Osteocyte (in vitro differentiated cells): ENCODE measurements at places on chromosomes 7 and 10. TPM values are rescaled to one million over a fixed set of nuclear protein-coding genes. Genes with fewer than 3 reads are reported as not detected.
A peak's percentile ranks its signal among the peaks of the same experiment; 100 is the strongest.

DNA sequence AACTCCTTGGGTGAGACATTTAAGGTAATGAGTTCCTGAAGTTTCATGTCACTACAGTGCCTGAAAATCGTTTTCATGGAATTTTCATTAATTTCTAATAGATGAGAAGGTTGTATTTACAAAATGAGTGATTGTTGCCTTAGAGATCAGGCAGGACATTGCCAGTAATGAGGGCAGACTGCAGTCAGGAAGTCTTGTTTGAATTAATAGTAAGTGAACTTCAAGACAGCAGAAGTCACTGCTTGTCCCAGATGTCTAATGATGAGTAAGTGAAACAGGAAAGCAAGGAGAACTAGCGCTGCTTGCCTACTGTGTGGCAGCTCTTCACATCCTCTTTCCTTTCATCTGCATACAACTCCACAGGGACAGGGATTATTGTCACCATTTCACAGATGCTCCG lies 237.4 kb downstream of the BAMBI start:
- H3K36me3 ChIP-seq = no peaks in the 10 kb centered on the region
- H3K4me1 ChIP-seq = peaks cover 17% of the 10 kb centered on the region
- no peak overlapping the region for H3K4me3 ChIP-seq
- no peaks in the 10 kb centered on the region for H3K27me3 ChIP-seq

- no peak overlapping the region for H3K4me3 ChIP-seq
- H3K4me1 ChIP-seq = no peaks in the 10 kb centered on the region
- no peaks in the 10 kb centered on the region for H3K27me3 ChIP-seq
- peak; percentile 77 for DNase-seq
- H3K36me3 ChIP-seq = no peaks in the 10 kb centered on the region
- no peak overlapping the region for H3K27ac ChIP-seq
These were observed 45.2 kb upstream of the MSMB start for GRCh38 chr10:46091080-46091827.

- no peak overlapping the region for H3K4me3 ChIP-seq
- no peak for DNase-seq
- peaks cover 55% of the 10 kb centered on the region for H3K4me1 ChIP-seq
- H3K27me3 ChIP-seq = no peaks in the 10 kb centered on the region
These were observed 67.5 kb downstream of the CUX1 start for GRCh38 chr7:101884671-101885596.

- no peaks in the 10 kb centered on the region for H3K36me3 ChIP-seq
- no peak for DNase-seq
- no peaks in the 10 kb centered on the region for H3K4me1 ChIP-seq
These were observed 144.9 kb upstream of the TCERG1L start for GRCh38 chr10:131456411-131456810.

DNA sequence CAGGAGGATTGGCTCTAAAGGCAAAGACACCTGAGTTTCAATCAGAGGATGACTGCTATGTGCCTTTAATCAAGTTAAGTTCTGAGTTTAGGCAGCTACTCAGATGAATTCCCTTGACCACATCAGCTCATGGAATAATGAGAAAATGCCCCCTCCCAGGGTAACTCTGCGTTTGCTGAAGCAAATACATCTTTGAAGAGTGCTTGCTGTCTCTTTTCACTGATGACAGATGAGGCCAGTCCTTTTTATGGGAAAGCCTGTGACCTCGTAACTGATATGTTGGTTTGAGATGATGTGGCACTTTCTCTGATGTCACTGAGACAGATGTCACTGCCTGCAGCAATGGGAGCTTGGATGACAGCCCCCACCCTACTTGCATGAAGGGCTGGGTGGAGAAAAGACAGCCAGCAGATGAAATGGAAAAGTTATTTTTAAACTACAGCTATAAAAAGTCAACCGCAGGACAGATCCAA lies 43.7 kb upstream of the DGKI start:
- H3K27ac ChIP-seq = no peak overlapping the region
- H3K4me1 ChIP-seq = peaks cover 22% of the 10 kb centered on the region

GRCh38 chr7:116577320-116577871 lies 52.6 kb downstream of the CAV1 start:
- H3K27me3 ChIP-seq = no peaks in the 10 kb centered on the region
- DNase-seq = no peak
- H3K27ac ChIP-seq = peak overlapping the region; percentile 94
- H3K36me3 ChIP-seq = no peaks in the 10 kb centered on the region

DNA sequence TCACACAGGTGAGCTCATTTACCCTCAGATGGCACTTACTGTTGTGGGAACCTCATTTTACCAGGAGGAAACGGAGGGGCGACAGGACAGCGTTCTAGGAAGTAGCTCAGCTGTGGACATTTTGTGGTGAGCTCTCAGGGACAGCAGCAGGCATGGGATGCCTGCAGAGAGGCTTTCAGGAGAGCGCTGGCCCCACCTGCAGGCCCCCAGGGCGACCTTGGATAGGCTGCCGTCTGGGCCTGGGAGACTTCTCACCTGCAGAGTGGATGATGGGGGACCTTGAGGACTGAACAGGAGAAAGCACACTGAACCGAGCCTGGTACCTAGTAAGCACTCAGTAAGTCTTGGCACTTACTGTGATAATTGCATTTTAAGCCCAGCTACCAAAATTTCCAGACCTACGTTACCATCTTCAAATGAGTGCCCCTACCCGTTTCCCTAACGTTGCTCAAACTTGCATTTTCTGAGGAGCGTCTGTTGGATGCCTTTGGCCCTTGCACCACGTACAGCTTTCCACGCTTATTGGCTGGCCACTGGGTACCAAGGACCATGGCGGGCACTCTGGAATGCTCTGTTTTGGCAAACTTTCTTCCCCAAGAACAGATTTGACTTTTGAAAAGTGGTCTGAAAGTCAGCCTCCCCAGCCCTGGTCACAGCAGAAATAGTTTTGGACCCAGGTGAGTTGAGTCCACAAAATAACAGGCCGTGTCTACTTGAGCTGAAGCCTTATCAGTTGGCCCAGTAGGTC lies 223.4 kb downstream of the EBF3 start:
- H3K4me3 ChIP-seq = no peak overlapping the region
- H3K4me1 ChIP-seq = no peaks in the 10 kb centered on the region
- H3K27ac ChIP-seq = no peak overlapping the region
- H3K36me3 ChIP-seq = no peaks in the 10 kb centered on the region
- DNase-seq = no peak
- H3K27me3 ChIP-seq = no peaks in the 10 kb centered on the region

DNA sequence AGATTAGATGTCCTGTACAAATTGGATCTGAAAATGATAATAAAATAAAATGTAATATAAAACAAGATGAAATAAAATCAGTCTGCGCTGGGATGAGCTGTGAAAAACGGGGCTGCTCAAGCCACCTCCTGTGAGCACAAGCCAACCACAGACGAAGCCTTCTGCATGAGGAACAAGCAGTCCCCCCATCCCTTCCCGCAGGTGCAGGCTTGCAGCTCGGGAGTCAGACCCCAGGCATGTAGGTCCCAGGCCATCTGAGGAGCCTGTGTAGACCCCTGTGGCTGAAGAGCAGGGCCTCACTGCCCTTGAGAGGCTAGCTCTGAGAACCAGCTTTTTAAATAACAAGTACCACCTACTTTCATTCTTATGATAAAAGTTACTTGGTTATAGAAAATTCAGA lies 123.4 kb downstream of the TNS3 start:
- peaks cover 53% of the 10 kb centered on the region for H3K4me1 ChIP-seq
- DNase-seq = no peak
- H3K27me3 ChIP-seq = no peaks in the 10 kb centered on the region
- H3K4me3 ChIP-seq = no peak overlapping the region

DNA sequence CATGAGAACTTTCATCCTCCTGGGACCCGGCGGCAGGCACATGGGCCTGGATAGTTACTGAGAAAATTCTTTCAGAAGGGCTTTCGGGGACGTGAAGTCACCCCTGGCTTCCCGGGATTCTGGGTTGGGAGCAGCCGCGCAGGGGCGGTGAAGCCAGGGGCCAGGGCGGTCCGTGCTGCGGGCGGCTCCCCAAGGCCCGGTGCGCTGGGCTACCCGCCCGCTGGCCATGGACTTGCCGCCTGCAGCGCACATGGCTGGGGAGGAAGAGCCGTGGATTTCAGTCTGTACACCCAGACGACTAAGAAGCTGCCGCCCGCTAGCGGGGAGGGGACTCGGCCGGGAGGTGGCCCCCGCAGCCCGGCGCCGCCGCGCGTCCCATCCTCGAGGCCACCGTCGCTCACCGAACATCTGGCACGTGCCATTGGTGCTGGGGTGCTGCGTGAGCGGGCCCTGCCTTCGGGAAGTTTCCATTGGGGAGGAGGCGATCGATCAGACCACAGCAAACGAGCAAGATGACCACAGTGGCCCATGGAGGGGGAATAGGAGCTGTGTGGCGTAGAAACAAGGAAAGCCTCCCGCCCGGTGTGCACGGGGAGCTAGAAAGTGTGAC lies 64.5 kb downstream of the TMEM209 start:
- H3K4me1 ChIP-seq = peaks cover 15% of the 10 kb centered on the region
- H3K27me3 ChIP-seq = no peaks in the 10 kb centered on the region
- H3K4me3 ChIP-seq = peak overlapping the region; percentile 10
- peak; percentile 84 for DNase-seq
- peak overlapping the region; percentile 44 for H3K27ac ChIP-seq

DNA sequence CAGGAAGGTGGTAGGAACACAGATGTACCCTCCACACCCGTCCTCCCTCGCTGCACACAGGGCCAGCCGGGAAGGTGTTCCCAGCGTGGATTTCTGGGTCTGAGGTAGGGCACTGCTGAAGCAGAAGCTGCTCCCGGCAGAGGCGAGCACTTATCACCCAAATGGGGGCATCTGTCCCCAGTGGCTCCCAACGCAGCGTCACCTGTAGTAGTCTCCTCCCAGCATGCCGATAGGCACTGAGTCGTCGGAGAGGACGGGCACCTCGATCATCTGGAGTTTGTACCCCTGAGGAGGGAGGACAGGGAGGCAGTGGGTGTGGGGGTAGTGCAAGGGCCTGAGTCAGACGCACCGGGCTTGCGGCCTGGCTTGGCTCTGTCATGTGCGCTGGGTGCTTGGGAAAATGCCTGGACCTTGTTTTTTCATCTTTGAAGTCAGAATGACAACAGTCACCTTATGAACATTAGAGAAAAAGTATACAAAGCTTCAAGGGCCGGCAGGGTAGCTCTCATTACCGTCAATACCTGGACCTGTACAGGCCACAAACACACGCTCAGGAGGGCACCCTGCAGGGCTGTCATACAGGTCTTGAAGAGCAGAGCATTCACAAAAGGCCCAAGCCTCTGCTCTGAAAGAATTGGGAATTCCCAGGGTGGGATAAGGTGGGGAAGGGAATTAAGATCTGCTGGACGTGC lies 3.1 kb upstream of the PYROXD2 start:
- no peak overlapping the region for H3K4me3 ChIP-seq
- peaks cover 9% of the 10 kb centered on the region for H3K36me3 ChIP-seq
- H3K4me1 ChIP-seq = peaks cover 20% of the 10 kb centered on the region
- H3K27ac ChIP-seq = no peak overlapping the region

- no peaks in the 10 kb centered on the region for H3K27me3 ChIP-seq
- no peak overlapping the region for H3K27ac ChIP-seq
- peaks cover 26% of the 10 kb centered on the region for H3K4me1 ChIP-seq
- no peaks in the 10 kb centered on the region for H3K36me3 ChIP-seq
- H3K4me3 ChIP-seq = no peak overlapping the region
These were observed 133.7 kb upstream of the CAV2 start for GRCh38 chr7:116365797-116366196.

DNA sequence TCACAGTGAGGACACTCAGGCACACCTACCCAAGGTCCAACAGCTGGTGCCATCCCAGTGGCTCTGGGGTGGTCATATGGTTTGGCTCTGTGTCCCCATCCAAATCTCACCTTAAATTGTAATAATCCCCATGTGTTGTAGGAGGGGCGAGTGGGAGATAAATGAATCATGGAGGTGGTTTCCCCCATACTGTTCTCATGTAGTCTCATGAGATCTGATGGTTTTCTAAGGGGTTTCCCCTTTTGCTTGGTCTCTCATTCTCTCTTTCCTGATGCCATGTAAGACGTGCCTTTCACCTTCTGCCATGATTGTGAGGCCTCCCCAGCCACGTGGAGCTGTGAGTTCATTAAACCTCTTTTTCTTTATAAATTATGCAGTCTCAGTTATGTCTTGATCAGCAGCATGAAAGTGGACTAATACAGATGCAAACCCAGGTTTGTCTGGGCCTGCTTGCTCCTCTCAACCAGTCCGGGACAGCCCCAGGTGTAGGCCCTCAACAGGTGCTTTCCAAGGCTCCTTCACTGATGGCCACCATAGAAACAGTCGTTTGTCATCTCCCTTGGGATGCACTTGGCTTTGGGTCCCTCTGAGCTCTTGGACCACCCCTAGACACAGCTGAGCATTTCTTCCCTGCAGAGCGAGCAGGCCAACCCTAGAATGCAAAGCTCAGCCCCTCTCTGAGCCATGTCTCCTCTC lies 101.3 kb upstream of the CTBP2 start:
- H3K27me3 ChIP-seq = peaks cover 3% of the 10 kb centered on the region
- no peaks in the 10 kb centered on the region for H3K4me1 ChIP-seq
- H3K27ac ChIP-seq = no peak overlapping the region
- no peaks in the 10 kb centered on the region for H3K36me3 ChIP-seq

GRCh38 chr7:50687575-50688225 lies 95.0 kb downstream of the GRB10 start:
- H3K4me1 ChIP-seq = peaks cover 10% of the 10 kb centered on the region
- peaks cover 18% of the 10 kb centered on the region for H3K36me3 ChIP-seq
- H3K27me3 ChIP-seq = no peaks in the 10 kb centered on the region
- H3K4me3 ChIP-seq = no peak overlapping the region

DNA sequence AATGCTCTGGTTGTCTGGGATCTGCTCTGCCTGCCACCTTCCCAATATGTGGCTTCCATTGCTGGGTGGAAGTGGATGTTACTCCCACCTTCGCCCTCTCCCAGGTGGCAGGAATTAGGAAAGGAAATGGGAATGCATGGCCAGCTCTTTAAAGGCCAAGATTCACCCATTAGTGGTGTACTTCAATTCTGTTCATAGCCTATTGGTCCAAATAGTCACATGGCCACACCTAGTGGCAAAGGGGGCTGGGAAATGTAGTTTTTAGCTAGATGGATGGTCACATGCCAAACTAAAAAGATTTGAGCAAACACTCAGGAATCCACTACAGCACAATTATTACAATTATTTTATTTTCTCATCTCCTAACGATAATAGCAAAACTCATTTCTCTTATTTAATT lies 135.1 kb downstream of the NPY start:
- H3K4me3 ChIP-seq = no peak overlapping the region
- H3K36me3 ChIP-seq = no peaks in the 10 kb centered on the region
- no peak overlapping the region for H3K27ac ChIP-seq
- H3K27me3 ChIP-seq = peaks cover 17% of the 10 kb centered on the region
- DNase-seq = no peak

GRCh38 chr7:30752979-30753378 lies 1.0 kb downstream of the INMT start:
- peaks cover 48% of the 10 kb centered on the region for H3K4me1 ChIP-seq
- no peak overlapping the region for H3K4me3 ChIP-seq
- peak overlapping the region; percentile 7 for H3K27ac ChIP-seq
- no peaks in the 10 kb centered on the region for H3K36me3 ChIP-seq

DNA sequence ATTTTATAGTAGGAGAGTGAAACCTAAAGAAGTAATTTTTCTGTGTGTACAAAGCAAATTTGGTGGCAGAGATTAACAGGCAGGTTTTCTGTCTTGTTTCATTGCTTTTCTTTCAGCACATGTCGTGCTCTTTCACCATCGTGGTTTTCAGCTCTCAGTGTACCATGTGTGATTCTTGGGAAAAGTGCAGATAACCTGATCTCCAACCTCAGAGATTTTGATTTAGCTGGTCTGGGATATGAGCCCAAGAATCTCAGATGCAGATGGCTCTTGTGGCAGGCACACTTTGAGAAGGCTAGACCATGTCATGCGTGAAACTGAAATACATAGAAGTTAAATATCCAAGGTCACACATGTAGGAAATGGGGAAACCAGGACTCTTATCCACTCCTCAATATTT lies 317.4 kb downstream of the EXOC4 start:
- DNase-seq = no peak
- no peak overlapping the region for H3K27ac ChIP-seq
- no peaks in the 10 kb centered on the region for H3K36me3 ChIP-seq

Gene GTPBP10
- total RNA-seq = 19.5 and 19.6 TPM in 2 replicates

Gene CUBN
- 1.4 and 1.7 TPM in 2 replicates for total RNA-seq

Gene CALHM3
- total RNA-seq = not detected in 2 replicates

Gene TFPI2
- total RNA-seq = 58.7 and 61.3 TPM in 2 replicates

Gene SH2D4B
- not detected in 2 replicates for total RNA-seq

Gene UNCX
- not detected in 2 replicates for total RNA-seq
